Caki2 (cell line): ENCODE measurements at places on chromosomes 5 and 9. TPM values are rescaled to one million over a fixed set of nuclear protein-coding genes. Genes with fewer than 3 reads are reported as not detected.

DNA sequence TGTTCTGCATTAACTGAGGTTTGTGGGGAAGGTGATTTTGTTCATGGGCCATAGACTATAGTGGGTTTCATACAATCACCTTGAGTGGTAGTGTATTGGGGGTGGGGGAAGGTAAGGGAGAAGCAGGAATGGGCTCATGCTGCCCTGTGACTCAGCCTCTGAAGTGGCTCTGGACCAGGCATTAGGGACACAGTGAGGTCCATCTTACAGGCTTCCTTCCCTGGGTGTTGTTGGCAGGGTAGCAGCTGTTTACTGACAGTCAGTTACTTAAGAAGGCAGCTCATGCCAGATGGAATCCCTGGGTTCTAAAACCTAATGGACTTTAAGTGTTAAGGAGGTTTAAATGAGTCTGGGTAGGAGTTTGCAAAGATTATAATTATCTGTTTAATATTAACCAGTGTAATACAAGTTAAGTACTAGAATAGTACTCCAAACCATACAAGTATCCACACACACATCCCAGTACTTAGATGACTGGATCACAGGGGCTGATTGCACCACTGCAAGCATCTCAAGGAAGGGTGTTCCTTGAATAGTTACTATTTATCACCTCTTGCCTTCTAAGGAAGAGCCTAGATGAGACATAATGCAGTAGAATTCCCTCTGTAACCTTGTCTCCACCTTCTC lies 59.3 kb downstream of the CAST start:
- no peak for DNase-seq

The CKMT2 gene
- not detected in 2 replicates for total RNA-seq

GRCh38 chr9:35822926-35823325 lies 5.6 kb downstream of the FAM221B start:
- DNase-seq = no peak

DNA sequence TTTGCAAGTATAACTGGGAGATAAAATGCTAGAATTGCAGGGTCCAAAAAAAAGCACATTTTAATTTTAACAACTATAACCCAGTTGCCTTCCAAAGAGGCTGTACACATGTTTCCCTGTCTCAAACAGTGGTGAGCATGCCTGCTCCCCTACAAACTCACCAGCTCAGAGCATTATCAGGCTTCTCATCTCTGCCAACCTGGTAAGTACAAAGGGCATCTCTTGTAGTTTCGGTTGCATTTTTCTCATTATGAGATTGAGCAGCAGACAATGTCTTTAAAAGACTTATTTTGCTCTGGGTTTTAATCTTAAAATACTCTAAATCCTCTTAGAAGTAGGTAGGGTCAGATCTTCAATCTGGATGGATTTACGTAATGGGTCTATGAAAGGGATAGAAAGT lies 107.1 kb upstream of the MSX2 start:
- DNase-seq = no peak
